ENCODE measurements at places on chromosomes 11 and 22.
A peak's percentile ranks its signal among the peaks of the same experiment; 100 is the strongest.

DNA sequence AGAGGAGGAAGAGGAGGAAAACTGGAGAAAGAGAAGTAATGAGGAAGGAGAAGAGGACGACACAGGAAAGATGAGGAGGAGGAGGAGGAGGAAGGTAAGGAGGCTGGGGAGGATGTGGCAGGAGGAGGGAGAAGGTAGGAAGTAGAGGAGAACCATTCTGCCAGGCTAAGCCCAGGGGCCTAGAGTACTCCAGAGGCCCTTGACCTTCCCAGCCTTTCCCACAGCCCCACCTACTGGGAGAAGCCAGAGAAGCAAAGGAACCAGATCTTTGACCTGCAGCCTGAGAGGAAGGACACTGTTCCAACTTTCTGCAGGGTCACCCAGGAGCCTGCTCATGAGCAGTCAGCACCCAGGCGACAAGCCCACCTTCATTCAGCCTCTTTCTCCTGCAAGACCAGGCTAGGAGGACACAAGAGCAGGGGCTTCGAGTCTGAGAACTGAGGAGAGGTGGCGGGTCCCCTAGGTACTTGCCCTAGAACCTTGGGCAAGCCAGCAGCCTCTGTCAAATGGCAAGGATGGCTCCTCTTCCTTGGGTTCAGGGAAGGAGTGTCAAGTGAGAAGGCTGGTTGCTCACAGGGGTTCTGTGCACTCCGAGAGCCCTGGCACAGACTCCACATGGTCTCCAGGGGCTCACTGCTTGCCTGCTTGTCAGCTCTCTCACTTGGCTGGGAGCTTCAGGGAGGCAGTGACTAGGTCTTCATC is 27.9 kb upstream of the OAF start:
- H3K36me3 ChIP-seq, result no peaks in the 10 kb centered on the region
- no peak overlapping the region for H3K4me3 ChIP-seq

DNA sequence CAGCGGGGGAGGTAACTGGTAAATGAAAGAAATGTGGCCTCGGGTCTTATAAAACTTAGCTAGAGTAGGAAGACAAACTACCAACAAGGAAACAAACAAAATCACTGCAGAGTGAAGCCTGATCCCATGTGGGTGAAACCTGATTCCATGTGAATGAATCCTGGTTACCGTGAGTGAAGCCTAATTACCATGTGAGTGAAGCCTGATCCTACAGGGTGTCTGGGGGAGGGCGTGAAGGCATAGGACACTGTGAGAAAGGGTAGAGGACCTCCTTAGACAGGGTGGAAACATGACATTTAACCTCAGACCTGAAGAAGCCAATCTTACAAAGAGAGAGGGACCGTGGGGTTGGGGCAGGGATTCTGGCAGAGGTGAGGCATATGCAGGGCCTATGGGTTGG is 106.2 kb upstream of the USP47 start:
- no peak overlapping the region for H3K27ac ChIP-seq
- H3K36me3 ChIP-seq, result no peaks in the 10 kb centered on the region
- DNase-seq, result no peak
- peaks cover 6% of the 10 kb centered on the region for H3K4me1 ChIP-seq
- H3K4me3 ChIP-seq, result no peak overlapping the region
- H3K27me3 ChIP-seq, result no peaks in the 10 kb centered on the region

GRCh38 chr11:67577951-67578350 is 5.7 kb upstream of the GSTP1 start:
- H3K27ac ChIP-seq, result no peak overlapping the region
- no peak overlapping the region for H3K4me3 ChIP-seq
- no peak for DNase-seq

- H3K36me3 ChIP-seq, result no peaks in the 10 kb centered on the region
- H3K27me3 ChIP-seq, result no peaks in the 10 kb centered on the region
- no peak overlapping the region for H3K27ac ChIP-seq
- H3K4me3 ChIP-seq, result no peak overlapping the region
- peaks cover 8% of the 10 kb centered on the region for H3K4me1 ChIP-seq
Measured at GRCh38 chr11:93024369-93024768, 54.9 kb downstream of the MTNR1B start.

- DNase-seq, result no peak
- H3K27me3 ChIP-seq, result no peaks in the 10 kb centered on the region
- H3K36me3 ChIP-seq, result peaks cover 6% of the 10 kb centered on the region
- peak overlapping the region; percentile 54 for H3K4me3 ChIP-seq
- peaks cover 84% of the 10 kb centered on the region for H3K4me1 ChIP-seq
Measured at GRCh38 chr22:21939461-21939913, 13.2 kb downstream of the PPM1F start.

GRCh38 chr11:65427691-65428577 is 5.3 kb downstream of the NEAT1 start:
- H3K4me1 ChIP-seq, result peaks cover 59% of the 10 kb centered on the region
- peak overlapping the region; percentile 98 for H3K27ac ChIP-seq
- H3K4me3 ChIP-seq, result peak overlapping the region; percentile 91
- H3K27me3 ChIP-seq, result no peaks in the 10 kb centered on the region

DNA sequence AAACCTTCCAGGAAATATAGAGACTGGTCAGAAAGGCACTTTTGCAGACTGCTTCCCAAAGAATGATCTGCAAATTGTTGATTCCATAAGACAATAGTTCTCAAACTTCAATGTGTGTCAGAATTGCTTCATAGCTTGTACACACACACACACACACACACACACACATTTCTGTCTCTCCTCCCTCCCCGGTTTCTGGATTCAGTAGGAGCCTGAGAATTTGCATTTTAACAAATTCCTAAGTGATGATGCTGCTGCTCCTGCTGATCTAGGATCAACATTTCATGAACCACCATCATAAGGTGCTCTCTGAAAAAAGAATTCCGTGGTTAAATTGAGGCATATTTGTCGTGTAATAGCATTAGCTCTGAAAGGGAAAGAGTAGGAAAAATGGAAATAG is 35.3 kb upstream of the FZD4 start:
- H3K36me3 ChIP-seq, result no peaks in the 10 kb centered on the region
- DNase-seq, result no peak
- no peaks in the 10 kb centered on the region for H3K27me3 ChIP-seq
- no peak overlapping the region for H3K4me3 ChIP-seq
- H3K4me1 ChIP-seq, result peaks cover 2% of the 10 kb centered on the region
- H3K27ac ChIP-seq, result no peak overlapping the region

DNA sequence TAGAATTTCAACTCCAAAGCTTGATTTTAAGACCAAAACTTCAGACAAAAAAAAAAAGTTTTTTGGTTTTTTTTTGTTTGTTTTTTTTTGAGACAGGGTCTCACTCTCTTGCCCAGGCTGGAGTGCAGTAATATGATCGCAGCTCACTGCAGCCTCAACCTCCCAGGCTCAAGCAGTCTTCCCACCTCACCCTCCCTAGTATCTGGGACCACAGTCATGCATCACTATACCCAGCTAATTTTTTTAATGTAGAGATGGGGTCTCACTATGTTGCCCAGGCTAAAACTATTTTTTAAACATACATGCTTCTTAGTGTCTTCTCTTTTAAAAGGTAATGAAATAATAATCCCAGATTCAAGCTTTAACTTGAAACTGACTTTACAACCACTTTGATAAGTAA is 35.4 kb upstream of the GRK2 start:
- H3K4me3 ChIP-seq, result no peak overlapping the region
- no peak for DNase-seq
- H3K27ac ChIP-seq, result no peak overlapping the region

DNA sequence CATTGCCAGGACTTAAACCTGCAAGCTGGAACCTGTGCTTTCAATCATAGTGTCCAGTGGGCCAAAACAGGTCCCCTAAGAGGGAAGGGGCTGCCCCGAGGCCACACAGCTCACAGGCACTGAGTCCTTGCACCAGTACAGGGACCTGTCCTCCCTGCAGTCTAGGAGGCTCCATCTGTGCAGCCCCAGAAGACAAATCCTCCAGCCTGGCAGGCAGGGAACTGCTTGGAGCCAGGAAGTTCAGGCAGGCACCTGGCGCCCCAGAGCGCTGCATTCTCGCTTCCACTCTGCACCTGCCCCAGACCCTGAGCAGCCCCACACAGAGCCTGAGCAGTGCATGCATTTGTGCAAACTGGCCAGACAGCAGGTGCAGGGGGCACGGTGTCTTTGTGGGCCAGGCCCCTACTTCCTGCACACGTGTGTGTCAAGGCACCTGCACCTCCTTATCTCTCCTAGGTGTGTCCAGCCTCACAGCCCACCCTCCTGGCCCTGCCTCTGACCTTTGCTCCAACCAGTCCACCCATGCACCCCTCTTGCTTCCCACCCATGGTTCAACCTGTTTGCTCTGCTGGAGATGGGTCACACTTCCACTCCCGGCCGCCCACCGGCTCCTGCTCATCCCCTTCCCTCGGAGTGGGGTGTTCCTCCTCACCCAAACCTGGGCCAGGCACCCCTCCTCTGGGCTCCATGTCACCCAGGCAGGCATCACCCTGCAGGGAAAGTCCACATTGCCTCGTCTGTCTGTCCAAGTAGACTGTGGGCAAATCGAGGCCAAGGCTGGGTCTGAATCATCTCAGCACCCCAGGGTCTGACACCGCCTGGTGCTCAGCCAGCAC is 19.0 kb downstream of the LINC01488 start:
- peak; percentile 57 for DNase-seq
- no peaks in the 10 kb centered on the region for H3K36me3 ChIP-seq
- H3K4me1 ChIP-seq, result peaks cover 23% of the 10 kb centered on the region
- no peak overlapping the region for H3K27ac ChIP-seq
- no peak overlapping the region for H3K4me3 ChIP-seq
- no peaks in the 10 kb centered on the region for H3K27me3 ChIP-seq

DNA sequence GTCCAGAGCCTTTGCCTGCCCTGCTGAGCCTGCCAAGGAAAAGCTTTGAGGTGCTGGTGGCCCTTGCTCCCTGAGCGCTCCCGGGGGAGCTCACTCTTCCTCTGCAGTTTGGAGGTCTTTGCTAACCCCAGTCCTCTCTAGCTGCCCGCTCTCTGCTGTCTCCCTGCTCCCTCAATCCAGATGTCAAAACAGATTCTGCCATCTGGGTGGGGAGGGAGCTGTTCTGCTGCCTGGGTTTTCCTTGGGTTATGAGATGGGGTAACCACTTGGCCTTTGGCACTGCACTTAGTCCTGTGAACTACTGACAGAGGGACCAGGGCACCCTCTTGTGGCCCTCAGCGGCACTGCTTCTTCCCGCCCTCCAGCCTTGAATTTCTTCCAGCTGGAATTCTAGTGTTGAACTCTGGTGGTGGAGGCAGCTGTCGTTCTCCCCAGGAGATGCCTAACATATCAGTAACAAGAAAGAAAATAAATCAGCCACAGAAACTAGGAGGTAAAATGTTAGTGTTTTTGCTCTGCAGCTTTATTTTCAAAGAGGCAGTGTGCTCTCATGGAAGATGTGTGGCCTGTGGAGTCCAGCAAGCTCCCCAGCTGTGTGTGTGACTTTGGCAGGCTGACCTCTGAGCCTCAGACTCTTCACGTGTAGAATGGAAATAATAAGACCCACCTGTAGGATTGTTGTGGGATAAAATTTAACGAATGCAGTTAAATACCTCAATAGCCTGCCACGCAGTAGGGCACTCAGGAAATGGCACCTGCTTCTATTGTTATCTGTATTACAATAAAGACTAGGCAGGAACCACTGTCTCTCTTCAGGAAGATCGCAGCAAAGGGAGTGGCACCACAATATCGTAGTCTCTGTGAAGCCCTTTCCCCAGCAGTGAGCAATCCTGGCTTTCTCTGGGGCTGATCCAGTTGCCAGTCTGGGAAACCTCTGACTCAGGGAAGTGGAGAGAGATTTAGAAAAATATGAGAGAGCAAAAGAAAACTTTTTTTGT is 23.4 kb downstream of the ARFGAP2 start:
- peaks cover 12% of the 10 kb centered on the region for H3K36me3 ChIP-seq
- no peak overlapping the region for H3K27ac ChIP-seq
- H3K27me3 ChIP-seq, result no peaks in the 10 kb centered on the region

GRCh38 chr22:18000441-18001039 is 23.8 kb downstream of the MICAL3 start:
- H3K27me3 ChIP-seq, result no peaks in the 10 kb centered on the region
- no peaks in the 10 kb centered on the region for H3K36me3 ChIP-seq
- peak overlapping the region; percentile 97 for H3K4me3 ChIP-seq
- H3K27ac ChIP-seq, result peak overlapping the region; percentile 92

DNA sequence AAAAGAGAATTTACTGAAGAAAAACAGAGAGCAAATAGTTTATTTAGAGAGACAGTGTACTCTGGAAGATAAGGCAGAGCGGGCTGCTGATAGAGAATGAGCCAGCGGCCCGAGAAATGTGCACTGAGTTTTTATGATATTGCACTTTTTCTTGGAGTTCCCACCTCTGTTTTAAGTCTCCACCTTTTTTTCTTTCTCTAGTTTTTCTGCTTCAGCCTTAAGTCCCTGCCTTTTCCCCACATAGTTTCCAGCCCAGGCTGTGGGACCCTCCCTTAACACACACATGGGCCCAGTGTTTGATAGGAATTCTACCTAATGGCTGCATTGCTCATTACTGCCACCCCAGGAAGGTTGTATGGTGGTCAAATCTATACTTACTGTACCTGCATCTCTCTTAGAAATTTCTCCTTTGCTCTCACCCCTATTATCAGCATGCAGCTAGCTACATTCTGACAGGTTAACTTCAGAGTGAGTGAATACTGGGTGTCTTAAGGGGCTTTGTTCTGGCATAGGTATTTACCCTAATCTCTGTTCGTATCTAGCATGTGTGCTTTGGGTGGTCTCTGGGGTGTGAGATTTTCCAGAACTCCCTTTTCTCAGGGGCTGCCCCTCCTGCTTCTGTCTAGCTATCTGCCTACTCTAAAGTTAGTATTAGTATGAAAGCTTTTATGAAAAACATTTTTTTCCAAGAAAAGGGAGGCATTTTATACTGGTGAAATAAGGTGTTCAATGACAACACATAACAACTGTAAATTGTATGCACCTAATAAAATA is 127.3 kb upstream of the TOP3B start:
- no peak overlapping the region for H3K4me3 ChIP-seq
- no peaks in the 10 kb centered on the region for H3K27me3 ChIP-seq
- no peaks in the 10 kb centered on the region for H3K36me3 ChIP-seq
- DNase-seq, result no peak
- H3K27ac ChIP-seq, result no peak overlapping the region

GRCh38 chr11:1119604-1120146 is 38.1 kb upstream of the MUC5AC start:
- no peaks in the 10 kb centered on the region for H3K4me1 ChIP-seq
- H3K27ac ChIP-seq, result no peak overlapping the region
- peaks cover 46% of the 10 kb centered on the region for H3K27me3 ChIP-seq
- DNase-seq, result peak; percentile 52
